ENCODE measurements at places on chromosomes 7 and 10. TPM values are rescaled to one million over a fixed set of nuclear protein-coding genes. Genes with fewer than 3 reads are reported as not detected.

Gene NHLRC2
- 9.1 TPM for total RNA-seq

Gene LRRC18
- not detected for total RNA-seq

DNA sequence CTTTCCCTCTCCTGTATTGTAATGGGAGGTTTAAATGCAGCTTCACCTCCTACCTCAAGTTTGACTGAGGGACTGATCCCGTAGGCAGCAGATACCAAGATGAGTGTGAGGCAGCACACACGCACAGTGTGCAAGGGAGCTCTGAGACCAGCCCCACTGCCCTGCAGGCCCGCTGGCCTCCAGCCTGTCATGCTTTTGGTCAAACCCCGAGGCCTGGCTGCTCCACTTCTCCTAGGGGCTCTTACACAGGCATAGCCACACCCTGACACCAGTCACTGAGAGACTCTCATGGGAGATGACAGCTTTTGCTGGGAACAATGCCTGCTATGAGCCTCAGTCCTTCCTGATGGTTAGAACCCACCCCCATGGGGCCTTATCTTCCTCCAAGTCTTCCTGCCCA, 27.6 kb downstream of the DRGX start:
- no peak for DNase-seq

DNA sequence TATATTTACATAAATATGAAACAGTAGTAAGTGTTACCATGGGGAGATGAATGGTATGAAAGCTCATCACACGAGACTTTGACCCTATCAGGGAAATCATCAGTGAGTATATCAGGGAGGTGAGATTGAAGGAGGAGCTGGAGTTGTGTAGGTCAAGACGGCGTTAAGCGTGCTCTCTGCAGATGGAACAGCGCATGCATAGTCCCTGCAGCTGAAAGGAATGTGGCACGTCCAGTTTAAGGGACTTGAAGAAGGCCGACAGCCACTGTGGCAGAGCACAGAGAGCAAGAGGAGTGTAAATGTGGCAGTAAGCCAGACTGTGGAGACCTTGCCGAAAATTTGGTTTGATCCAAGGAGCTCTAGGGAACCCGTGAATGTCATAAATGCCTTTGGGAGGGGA, 38.9 kb downstream of the POU6F2 start:
- no peak for DNase-seq

DNA sequence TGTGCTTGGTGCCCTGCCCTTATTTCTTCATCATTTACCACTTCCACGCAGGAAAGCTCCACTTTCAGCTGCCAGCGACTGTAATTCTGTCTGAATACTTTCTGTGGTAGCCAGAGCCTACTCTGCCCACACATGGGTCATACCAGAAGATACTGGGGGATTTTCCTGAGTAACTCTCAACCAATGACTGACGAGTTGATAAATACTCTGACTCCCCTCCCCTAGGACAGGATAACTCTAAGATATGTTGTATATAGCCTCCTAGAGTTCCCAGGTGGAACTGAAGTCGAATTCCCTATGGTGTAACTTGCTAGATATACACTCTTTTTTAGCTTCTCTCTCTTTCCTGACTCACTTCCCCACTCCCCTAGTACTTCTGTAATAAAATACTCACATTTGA, 29.8 kb downstream of the SEM1 start:
- DNase-seq = no peak

- DNase-seq = no peak
Observed at GRCh38 chr10:118307220-118307619, 34.9 kb downstream of the FAM204A start.

DNA sequence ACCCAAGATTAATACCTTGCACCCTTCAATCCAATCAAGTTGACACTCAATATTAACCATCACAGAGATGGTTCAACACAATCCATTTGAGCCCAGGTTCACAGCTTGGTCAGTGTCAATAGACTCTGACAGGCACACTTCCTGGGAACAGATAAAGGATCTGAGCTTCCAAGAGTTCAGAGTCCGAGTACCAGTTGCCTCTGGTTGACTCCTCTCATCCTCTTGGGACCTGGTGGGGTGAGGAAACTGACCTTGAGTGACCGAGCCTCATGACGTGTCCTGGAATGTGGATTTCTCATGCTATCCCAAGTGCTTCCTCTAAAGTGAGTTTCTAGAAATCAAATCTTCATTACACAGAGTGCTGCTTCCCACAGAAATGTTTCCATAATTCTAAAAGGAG, 162.0 kb downstream of the CYP26A1 start:
- DNase-seq = peak; percentile 72

GRCh38 chr10:38094927-38095574, 914 bp downstream of the ZNF37A start:
- no peak for DNase-seq

DNA sequence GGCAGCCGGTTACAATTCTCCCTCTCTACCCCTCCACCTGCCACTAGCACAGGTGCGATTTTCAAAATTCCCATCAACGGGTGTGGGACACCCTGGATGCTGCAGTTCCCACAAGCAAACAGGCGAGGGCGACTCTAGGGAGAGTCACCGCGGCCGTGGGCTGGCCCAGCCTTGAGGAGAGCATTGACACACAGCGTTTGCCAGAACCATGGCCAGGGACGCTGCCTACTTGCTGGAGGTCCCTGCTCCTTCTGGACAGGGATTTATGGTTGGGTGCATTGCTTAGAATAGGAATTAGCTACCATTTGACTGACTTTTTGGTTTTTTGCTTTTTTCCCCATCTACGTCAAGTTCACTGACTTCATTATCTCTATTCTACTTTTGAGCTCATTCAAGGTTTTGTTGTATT, 19.0 kb upstream of the CLDN4 start:
- peak; percentile 58 for DNase-seq

- DNase-seq = no peak
Observed at GRCh38 chr7:148732862-148733261, 34.2 kb downstream of the CUL1 start.

DNA sequence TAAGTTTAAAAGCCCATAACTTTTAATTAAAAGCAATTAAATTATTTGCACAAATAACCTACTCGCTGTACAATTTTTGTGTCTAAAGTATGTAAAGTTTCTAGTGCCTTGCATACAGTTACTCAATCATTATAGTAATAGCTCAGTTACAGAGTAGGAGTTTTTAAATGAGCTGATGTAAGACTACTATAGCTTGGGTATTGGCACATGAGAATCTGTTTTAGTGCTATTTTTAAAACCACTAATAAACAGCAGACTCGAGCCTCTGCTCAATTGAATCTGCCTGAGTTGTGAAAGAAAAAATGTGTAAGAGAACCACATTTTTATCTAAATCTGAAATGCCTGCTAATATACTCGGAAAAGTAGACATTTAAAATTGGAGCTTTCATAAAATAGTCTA, 31.1 kb downstream of the CTNNA3 start:
- DNase-seq = no peak

Data from RPMI7951 (cell line).